Activated CD8-positive, alpha-beta T cell treated with anti-CD3 and anti-CD28 coated beads for 36 hours (primary cell): ENCODE measurements at places on chromosomes 11 and 22.

- no peak for DNase-seq
Measured at GRCh38 chr11:12329797-12330196, 47.6 kb upstream of the PARVA start.

- DNase-seq: no peak
Measured at GRCh38 chr11:69540118-69541000, 58.9 kb downstream of the LINC01488 start.

DNA sequence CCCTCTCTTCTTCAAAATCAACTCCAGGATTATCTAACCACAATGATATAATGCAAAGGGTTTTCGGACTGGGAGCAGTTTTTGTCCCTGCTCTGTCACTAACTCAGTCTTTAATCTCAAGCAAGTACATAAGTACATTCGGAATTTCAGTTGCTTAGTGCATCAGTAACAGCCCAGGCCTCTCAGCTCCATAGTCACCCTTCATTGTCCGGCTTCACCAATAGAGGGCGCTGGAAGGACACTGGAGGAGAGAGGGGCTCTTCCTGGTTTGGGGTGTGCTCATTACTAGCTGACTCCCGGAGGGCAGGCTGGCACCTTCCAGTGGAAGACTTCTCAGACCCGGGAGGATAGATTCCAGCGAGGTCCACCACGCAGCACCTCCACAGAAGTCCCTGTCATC is 90.4 kb upstream of the PDGFD start:
- DNase-seq: peak; percentile 44

- no peak for DNase-seq
Measured at GRCh38 chr11:38990139-38990538, 2392.1 kb upstream of the RAG2 start.

DNA sequence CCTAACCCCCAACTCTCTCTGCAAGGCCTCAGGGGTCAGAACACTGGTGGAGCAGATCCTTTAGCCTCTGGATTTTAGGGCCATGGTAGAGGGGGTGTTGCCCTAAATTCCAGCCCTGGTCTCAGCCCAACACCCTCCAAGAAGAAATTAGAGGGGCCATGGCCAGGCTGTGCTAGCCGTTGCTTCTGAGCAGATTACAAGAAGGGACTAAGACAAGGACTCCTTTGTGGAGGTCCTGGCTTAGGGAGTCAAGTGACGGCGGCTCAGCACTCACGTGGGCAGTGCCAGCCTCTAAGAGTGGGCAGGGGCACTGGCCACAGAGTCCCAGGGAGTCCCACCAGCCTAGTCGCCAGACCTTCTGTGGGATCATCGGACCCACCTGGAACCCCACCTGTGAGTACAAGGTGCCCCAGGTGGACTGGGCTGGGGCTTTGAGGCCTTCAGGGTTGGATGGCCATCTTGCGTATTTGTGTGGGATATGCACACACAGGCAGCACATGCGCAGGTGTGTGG is at the start of gene BEST1:
Gene BEST1 (plus strand): TSS at position 317 of the 513 bp plus-strand sequence. CDS start 1,456 bp downstream, outside the sequence.
- no peak for DNase-seq

- DNase-seq: peak; percentile 61
Measured at GRCh38 chr22:38572065-38572464, 2.1 kb upstream of the DMC1 start.

- DNase-seq: peak; percentile 74
Measured at GRCh38 chr22:41405588-41405987, 23.8 kb downstream of the TEF start.

DNA sequence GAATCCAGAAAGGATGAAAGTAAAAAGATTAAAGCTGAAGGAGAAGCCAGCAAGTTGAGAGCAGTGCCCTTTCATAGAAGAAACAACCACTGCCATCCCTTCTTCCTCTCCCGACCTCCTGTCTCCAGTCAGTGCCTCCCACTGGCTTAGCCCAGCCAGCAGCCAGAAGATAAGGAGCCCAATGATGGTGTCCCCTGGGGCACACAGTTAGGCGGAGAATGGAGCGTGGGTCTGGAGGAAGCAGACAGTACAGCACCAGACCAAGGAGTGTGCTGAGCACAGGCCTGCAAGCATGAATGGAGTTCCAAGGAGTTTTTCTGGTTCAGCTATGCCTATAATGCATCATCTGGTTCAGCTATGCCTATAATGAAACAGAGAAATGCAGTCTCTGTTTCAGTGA is 54.3 kb upstream of the TNRC6B start:
- DNase-seq: no peak

GRCh38 chr11:76626921-76627401 is 43.6 kb downstream of the LRRC32 start:
- peak; percentile 94 for DNase-seq

DNA sequence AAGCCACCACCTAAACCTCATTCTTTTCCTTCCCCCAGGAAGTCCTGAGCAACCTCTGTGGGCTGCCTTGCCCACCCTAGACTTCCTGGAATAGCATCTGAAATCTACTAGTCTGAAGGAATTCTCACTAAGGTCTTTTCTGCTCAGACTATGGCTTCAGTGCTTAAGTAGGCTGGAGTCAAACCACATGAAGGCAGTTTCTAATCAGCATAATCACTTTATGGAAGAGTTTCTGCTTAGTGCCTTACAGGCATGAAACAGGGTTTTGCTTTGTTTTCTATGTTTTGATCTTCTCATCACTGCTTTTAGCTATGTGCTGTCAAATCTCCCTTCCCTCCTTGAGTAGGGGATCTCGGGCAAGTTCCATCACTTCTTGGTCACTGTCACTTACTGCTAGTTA is 117.7 kb downstream of the WT1 start:
- no peak for DNase-seq

DNA sequence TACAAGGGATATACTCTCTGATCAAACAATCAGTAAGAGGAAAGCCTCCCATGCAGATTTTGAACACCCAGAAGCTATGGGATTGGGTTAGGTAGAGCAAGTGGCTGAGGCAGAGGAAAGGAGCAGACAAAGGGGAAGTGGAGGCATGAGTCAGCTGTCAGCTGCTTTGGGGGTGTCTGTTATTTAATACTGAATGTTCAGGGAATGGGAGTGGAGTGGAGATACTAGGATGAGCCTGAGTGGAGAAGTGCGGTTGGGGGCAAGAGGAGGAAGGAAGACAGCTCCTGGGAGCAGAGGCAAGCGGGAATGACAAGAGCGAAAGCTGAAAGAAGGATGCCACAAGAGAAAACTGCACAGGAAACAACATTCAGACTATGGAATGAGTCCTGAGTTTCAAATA is 22.7 kb upstream of the TMPRSS5 start:
- DNase-seq: no peak

- no peak for DNase-seq
Measured at GRCh38 chr22:38133331-38133730, 22.8 kb upstream of the BAIAP2L2 start.

GRCh38 chr11:47470671-47471070 is 21.7 kb upstream of the RAPSN start:
- no peak for DNase-seq

- peak; percentile 93 for DNase-seq
Measured at GRCh38 chr22:50530877-50531545, 1.2 kb upstream of the TYMP start.

DNA sequence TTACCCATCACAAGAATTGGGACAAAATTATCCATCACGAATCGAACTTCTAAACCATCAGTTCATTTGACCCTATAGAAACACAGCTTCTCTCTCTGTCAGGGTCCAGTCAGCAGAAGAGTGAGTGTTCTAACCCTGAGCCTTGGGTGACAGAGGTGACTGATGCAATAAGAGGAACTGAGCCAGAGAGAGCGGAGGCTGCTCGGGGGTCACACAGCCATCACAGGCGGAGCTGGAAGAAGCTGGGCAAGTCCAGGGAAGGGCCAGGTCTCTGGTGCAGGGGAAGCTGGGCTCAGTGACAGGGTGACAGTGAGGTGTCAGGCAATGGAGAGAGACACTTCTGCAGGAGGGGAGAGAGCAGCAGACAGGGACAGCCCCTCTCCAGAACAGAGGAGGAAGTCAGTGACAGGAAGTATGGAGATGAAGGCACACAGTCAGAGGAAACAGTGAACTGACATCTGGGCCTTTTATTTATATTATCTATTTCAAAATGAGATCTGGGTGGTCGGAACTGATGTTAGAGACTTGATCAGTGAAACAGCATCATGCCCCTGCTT is 184.0 kb upstream of the TBCEL start:
- DNase-seq: no peak

GRCh38 chr11:34235189-34235588 is 122.6 kb downstream of the ABTB2 start:
- DNase-seq: peak; percentile 31

DNA sequence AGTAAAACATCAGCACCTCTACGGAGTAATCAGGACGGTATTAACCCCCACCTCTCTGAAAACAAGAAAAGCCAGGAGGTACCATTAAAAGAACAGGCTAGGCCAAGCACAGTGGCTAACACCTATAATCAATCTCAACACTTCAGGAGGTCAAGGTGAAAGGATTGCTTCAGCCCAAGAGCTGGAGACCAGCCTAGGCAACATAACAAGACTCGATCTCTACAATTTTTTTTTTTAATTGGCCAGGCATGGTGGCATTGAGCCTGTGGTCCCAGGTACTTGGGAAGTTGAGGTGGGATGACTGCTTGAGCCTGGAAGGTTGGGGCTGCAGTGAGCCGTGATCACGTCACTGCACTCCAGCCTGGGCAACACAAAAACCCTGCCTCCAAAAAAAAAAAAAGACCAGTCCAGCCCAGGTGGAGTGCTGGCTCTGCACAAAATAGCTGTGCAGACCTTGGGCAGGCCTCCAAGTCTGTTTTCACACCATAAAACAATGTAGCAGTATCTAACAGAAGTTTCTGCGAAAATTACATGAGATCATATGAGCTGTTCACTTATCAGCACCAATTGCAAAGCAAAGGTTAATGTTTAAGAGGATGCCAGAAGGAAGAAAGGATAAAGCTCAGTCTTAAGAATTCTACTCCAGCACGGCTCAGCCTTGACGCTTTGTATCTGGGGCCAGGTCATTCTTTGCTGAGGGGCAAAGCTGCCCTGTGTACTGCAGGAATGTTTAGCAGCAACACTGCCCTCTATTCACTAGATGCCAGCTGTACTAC is 14.8 kb downstream of the CHKA start:
- no peak for DNase-seq

- no peak for DNase-seq
Measured at GRCh38 chr11:7498193-7498592, 12.9 kb downstream of the OLFML1 start.

GRCh38 chr11:122154994-122155393 is 39.0 kb upstream of the BLID start:
- DNase-seq: no peak

- no peak for DNase-seq
Measured at GRCh38 chr11:47508240-47508957, 44.5 kb downstream of the CELF1 start.

- peak; percentile 46 for DNase-seq
Measured at GRCh38 chr11:47552056-47552565, 821 bp downstream of the CELF1 start.

DNA sequence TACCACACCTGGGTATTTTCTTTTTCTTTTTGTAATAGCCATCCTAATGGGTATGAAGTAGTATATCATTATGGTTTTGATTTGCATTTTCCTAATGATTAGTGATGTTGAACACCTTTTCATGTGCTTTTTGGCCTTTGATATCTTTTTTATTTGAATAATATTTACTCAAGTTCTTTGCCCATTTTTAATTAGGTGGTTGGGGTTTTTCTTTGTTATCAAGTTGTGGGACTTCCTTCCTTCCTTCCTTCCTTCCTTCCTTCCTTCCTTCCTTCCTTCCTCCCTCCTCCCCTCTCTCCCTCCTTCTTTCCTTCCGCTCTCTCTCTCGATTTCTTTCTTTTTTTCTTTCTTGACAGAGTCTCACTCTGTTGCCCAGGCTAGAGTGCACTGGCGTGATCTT is 75.0 kb upstream of the PDGFD start:
- no peak for DNase-seq

GRCh38 chr11:19938866-19939265 is 221.4 kb downstream of the DBX1 start:
- DNase-seq: no peak

GRCh38 chr11:57180081-57180561 is 1.6 kb upstream of the LRRC55 start:
- no peak for DNase-seq

DNA sequence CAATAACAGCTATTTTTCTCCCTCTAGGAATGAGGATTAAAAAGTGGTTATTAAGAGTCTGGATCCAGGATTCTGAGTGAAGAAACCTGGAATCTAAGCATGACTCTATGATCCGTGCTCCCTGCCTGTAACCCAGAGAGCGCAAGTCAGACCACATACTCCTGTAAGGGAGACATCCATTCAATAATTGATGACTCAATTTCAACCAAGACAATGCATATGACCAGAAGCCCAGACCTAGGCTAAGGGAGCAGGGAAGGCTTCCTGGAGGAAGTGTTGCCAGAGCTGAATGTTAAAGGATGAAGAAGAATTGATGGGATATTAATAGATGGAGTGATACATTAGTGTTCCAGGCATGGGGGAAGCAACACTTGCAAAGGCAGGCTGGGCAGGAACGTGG is 13.8 kb upstream of the PAMR1 start:
- no peak for DNase-seq

GRCh38 chr22:46596819-46597218 is 23.4 kb upstream of the GRAMD4 start:
- no peak for DNase-seq

- DNase-seq: no peak
Measured at GRCh38 chr11:77372726-77373125, 71.2 kb upstream of the GDPD4 start.

DNA sequence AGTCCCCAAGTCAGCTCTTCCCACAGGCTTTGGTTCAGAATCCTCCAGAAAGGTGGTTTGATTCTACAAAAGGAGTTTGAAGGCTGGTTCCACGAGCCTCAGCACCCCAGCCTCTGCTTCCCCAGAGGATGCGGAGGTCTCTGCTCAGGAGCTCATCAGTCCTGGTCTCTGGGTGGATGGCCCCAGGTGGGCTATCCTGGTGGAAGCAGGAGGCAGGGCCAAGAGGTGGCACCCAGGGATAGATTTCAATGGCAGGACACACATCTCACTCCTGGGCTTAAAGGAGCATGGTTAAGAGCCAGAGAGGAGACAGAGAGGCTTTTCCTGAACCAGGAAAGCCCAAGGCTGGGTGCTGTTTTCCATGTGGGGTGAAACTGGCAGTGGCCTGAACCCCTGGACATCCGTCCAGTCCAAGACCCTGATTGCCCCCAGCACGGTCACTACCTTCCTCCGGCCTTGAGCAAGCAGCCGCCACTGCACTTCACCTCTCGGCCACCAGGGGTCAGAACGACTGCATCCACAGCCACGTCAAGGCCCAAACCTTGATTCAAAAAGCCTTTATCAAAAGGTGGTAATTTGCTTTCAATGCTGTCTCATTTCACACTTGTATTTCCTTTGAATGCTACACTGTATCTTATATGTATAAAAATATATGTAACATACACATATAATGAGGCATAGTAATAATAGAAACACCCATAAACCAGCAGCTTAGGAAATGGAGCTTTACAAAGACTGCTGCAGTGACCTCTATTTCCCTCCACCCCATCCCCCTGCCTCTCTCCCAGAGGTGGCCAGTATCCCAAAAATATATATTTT is 19.3 kb upstream of the FXYD2 start:
- peak; percentile 92 for DNase-seq

- DNase-seq: no peak
Measured at GRCh38 chr11:8335186-8335585, 71.5 kb upstream of the LMO1 start.

DNA sequence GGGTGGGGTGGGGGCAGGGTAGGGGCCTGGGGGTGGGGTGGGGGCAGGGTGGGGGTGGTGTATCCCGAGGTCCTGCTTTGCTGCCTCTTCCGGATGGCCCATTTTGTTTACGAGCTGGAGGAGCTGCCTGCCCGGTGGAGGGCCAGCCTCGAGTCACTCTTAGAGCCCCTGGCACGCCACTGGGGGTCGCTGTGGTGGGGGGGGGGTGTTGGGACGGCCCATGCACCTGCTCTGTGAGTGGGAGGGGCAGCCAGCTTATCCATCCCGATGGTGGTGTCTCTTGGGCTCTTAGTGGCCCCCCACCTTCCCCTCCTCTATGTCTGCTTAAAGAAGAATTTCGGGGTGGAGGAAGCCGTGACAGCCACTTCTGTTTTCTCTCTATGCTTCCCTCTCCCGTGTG is 24.6 kb downstream of the MRGPRD start:
- peak; percentile 52 for DNase-seq
